ENCODE measurements at places on chromosomes 3 and 15.
A peak's percentile ranks its signal among the peaks of the same experiment; 100 is the strongest.

GRCh38 chr3:39104961-39105686, 2.3 kb downstream of the GORASP1 start:
- no peak for DNase-seq

- no peak for DNase-seq
These were observed 114.5 kb upstream of the ZBED2 start for GRCh38 chr3:111709645-111710044.

- DNase-seq, result no peak
These were observed 38.3 kb upstream of the CMTM7 start for GRCh38 chr3:32353351-32353750.

- DNase-seq, result no peak
These were observed 1.1 kb upstream of the MGLL start for GRCh38 chr3:127823426-127823857.

- DNase-seq, result no peak
These were observed 86.9 kb downstream of the CRYGS start for GRCh38 chr3:186457236-186457635.

GRCh38 chr3:179715582-179715981, 62.7 kb downstream of the USP13 start:
- no peak for DNase-seq

- no peak for DNase-seq
These were observed 137.5 kb downstream of the MAGI1 start for GRCh38 chr3:65901226-65901625.

GRCh38 chr3:11060500-11061251, 68.1 kb downstream of the SLC6A1 start:
- peak; percentile 56 for DNase-seq

DNA sequence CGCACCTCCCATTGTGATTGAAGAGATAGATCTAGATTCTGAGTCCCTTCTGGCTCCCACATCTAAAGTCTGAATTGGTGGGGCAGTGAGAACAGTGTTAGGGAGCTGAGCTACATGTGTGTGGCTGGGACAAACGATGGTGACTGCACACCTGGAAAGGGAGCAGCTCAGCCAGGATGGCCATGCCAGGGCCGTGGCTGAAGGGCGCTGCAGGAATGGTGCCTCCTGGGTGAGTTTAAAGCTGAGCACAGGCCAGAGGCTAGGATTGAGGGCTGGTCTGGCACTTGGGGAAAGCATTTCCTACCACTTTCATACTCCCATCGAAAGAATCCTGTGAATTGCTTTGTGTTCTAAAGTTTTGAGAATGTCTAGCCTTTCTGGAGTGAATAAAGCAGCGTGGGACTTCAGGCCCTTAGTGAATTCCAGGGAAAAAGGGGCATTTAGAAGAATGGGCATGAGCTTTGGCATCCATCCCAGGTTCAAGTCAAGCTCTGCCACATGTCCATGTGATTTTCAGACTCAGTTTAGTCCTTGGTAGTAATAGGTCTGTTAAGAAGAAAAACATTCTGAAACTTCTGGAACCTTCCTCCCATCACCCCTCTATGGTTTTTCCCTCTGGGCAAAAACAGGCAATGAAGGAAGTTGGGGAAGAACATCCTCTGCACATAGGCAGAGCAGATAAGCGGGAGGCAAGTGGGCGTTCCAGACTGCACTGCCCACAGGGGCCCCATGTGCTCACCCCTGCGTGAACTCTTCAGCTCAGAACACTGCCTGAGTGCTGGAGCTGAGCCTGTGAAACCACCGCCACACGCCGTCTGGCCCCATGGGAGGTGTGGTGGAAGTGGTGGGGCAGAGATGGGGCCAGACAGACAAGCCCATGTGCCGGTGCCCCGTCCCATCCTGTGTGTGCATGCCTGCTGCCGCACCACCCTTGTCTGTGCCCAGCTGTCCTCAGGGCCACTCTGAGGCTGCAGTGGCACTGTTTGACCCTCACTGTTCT, 12.9 kb upstream of the CPNE9 start:
- no peak for DNase-seq

- no peak for DNase-seq
These were observed 12.5 kb upstream of the NR1D2 start for GRCh38 chr3:23932571-23932970.

- DNase-seq, result no peak
These were observed 223.8 kb upstream of the SATB1 start for GRCh38 chr3:18648868-18649462.

GRCh38 chr15:65885668-65886218, 16.5 kb downstream of the RAB11A start:
- DNase-seq, result no peak

- no peak for DNase-seq
These were observed 418.4 kb upstream of the RARB start for GRCh38 chr3:25009665-25010064.

- no peak for DNase-seq
These were observed 187.0 kb downstream of the CDIN1 start for GRCh38 chr15:36766449-36766848.

DNA sequence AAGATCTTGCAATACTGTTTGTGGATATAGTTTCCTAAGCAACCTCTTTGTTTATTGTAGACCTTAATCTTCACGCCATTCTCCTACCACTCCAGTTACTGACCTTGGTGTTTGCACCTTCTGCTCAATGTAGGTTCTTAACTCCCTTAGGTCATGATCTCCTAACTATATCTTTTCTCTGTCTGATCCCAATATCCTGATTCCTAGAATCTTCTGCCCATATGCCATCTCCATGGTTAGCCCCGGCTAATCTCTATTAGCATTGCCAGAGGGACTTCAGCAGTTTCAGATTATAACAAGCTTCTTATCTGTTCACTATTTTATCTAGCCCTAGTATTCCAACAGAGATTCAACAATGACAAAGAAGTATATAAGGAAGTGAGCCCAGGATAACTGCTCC, 64.9 kb downstream of the IMPG2 start:
- no peak for DNase-seq

GRCh38 chr15:41304149-41304770, 28.1 kb downstream of the OIP5 start:
- no peak for DNase-seq

- no peak for DNase-seq
These were observed 24.3 kb downstream of the NDUFAF1 start for GRCh38 chr15:41377978-41378377.

GRCh38 chr15:42285034-42285433, 11.8 kb upstream of the TMEM87A start:
- no peak for DNase-seq

DNA sequence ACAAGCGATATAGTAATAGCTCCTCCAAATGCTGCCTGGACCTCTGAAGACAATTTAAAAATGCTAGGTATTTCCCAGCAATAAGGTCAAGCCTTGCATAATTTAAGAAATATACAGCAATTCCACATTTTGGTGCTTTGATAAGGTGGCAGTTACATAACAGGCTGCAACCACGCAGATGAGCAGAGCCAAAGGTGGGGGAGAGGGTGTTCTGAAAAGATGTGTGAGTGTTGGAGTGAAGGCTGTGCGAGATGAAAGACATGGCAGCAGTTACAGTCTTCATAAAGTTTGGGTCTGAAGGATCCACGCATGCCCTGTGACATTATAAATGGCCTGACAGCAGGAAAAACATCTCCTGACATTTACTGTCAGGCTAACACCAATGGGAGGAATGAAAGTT, 26.1 kb downstream of the CTDSPL start:
- no peak for DNase-seq

GRCh38 chr3:65831733-65832425, 206.8 kb downstream of the MAGI1 start:
- no peak for DNase-seq

GRCh38 chr3:88058306-88058580, 562 bp downstream of the CGGBP1 start:
- DNase-seq, result no peak

GRCh38 chr15:96354731-96355567, 24.4 kb downstream of the NR2F2 start:
- no peak for DNase-seq

DNA sequence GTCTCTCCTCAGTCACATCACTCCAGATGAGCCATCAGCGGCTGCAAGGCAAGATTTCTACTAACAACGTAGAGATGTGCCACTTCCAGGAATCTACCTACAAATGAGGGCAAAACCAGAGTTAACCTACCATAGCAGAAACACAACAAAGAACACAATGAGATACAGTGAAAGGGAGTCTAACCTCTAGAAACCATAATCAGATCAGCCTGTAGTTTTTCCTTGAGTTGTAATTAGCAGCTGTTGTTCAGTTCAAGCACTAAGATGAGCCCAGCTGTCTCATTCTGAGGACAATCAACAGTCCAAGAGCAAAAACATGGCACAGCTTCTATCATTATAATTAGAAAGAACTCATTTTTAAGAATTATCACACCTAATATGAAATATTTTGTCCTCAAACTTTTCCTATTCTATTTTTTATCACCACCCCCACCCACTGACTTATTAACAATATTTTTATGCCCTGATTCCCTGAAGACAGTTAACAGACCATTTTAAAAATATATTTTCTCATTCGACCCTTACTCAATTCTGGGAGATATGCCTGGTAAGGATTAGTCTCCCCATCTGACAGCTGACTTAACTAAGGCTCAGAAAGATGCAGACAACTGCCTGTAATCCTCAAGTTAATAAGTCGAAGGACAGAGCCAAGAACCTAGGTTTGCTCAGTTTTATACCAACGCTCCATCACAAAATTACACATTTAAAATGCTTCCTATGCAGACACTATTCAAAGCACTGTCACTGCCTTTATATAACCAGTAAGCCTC, 50.1 kb downstream of the MAGI1 start:
- DNase-seq, result no peak

GRCh38 chr3:32305361-32305876, 66.9 kb downstream of the CMTM8 start:
- no peak for DNase-seq

GRCh38 chr3:62679988-62680387, 195.2 kb downstream of the CADPS start:
- no peak for DNase-seq

GRCh38 chr15:71811036-71811736, 832 bp downstream of the NR2E3 start:
- DNase-seq, result no peak

DNA sequence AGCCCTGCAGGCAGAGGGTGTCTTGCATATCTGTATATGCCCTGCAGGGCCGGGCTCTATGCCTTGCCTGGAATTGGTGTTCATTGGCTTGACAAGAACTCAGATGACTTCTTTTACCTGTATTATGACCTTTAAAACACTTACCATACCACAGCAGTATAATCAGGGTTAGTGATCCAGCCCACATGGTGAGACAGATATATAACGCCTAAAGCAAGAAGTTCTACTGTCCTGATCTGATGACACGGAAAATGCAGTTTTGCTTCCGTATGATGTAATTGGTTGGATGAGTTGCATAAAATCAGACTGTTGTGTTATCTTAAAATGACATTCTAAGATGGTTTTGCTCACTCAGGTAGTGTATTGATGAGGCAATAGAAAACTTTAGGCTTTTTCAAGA, 9.4 kb downstream of the CCDC174 start:
- DNase-seq, result no peak

DNA sequence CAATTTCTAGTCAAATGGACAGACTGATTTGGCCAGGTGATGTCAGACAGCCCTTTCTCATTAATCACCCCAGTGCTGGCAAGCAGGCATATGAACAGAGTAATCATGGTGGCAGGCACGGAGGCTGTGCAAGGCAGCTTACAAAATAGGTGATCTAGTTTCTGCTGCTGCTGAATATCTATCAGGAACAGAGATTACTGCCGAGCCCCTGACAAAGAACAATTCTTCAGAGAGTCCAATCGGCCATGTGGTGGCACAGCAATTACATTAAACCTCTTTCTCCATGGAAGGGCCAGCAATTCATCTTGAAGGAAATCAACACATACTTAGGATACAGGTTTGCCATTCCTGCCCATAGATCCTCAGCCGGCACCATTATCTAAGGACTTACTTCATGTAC, 32.3 kb upstream of the THBS1 start:
- DNase-seq, result no peak

DNA sequence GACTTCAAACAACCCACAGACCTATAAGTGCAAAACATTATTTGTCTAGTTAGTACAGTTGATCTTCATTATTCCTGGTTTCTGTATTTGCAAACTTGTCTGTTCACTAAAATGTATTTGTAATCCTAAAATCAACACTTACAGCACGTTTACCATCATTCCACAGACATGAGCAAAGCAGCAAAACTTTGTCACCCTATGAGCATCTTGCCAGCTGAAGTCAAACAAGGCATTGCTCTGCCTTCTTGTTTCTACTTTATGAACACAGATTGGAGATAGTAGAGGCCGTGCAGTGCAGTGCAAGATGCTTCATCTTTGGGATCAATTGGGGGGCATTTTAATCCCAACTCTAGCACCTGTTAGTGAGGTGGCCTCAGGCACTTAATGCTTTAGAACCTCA, 202.1 kb downstream of the NLGN1 start:
- DNase-seq, result no peak

DNA sequence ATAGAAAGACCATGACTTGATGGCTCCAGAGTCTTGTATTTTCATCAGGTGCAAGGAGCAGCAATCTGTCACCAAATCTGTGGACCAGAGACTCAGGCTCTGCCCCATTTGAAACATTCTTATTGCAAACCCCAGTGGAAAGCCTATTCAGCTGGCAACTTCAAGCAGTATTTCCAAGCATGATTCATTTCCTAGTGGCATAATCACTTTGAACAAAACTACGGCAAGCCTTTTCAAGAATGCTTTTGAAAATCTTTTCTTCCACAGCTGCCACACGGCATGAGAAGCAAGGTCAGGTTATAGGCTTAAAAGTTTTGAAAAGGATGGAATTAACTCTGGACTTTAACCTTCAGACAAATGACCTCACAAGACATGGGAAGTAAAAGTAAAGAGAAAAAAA, 122.0 kb upstream of the BFSP2 start:
- DNase-seq, result no peak

GRCh38 chr3:128427872-128428822, 38.5 kb downstream of the DNAJB8 start:
- DNase-seq, result no peak

- no peak for DNase-seq
These were observed 253.7 kb upstream of the RASGRP1 start for GRCh38 chr15:38818157-38818790.

DNA sequence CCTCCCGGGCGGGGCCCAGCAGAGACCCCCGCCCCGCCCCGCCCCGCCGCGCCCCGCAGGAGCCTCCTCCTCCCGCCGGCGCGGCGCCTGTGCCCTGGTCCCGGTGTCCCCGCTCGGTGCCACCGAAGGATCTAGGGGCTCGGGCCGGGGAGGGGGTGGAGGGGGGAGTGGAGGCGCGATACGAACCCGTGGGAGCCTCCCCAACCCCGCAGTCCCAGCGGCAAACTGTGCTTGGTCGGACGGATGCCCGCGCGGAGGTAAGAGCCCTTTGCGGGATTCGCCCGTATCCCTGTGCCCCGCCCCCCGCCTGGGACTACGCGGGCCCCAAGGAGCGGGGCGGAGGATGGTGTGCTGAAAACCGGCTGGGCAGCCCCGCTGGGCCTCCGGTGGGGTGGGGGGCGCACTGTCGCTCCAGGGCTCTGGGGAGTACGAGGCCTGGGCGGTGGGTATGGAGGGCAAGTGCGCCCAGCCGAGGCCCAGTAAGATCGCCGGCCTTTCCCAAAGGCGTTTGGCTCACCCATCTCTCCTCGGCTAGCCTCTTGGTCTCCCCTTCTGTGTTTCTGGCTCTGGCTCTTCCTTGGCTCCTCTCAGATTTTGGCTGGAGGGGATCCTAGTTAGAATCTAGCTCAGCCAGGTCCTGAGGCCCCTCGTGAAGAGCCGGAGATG, 65.6 kb upstream of the POLG start:
- DNase-seq, result no peak

Data from activated naive CD4-positive, alpha-beta T cell treated with anti-CD3 and anti-CD28 coated beads, Interleukin-2, amount 10 ng/mL, durations not matched to agents 7 days and 5 days (primary cell).